ENCODE measurements at places on chromosomes 12 and 14.
A peak's percentile ranks its signal among the peaks of the same experiment; 100 is the strongest.

- DNase-seq: no peak
Measured at GRCh38 chr14:69985463-69985862, 106.2 kb downstream of the SMOC1 start.

- DNase-seq: no peak
Measured at GRCh38 chr12:45138609-45139008, 77.3 kb upstream of the ANO6 start.

GRCh38 chr12:95339086-95339788, 121.6 kb downstream of the VEZT start:
- DNase-seq: no peak

DNA sequence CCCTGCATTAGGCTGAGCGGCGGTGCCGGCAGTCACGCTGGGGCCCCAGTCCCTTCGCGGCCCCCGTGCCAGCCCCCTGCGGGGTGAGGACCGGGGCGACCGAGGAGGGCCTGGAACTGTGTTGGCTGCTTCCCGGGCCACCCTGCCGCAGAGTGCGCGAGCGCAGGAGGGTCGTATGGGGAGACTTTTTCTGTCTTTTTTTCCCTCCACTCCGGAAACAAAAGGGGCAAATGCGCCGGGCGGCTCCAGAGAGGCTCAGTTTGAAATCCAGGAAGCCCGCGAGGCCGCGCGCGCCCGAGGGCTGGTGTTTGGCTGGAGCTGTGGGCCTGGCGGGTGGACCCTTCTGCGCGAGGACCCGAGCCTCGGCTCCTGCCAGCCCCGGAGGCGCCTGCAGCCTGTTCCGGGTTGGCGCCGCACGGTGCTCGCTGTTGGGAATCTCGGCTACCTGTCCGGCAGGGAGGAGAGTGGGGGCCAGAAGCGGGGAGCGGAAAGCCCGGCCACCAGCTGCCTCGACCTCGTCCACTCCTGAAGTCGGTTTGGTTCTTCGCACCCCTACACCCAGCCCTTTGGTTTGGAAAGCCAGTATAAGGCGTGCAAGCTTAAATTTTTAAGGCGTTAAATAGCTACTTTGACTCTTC, 638 bp downstream of the PLEKHG3 start:
- peak; percentile 45 for DNase-seq

GRCh38 chr12:24688601-24689000, 260.3 kb downstream of the BCAT1 start:
- no peak for DNase-seq

- no peak for DNase-seq
Measured at GRCh38 chr14:37247791-37248461, 50.2 kb downstream of the MIPOL1 start.

GRCh38 chr12:113061061-113061694, 4.6 kb downstream of the DTX1 start:
- DNase-seq: no peak

DNA sequence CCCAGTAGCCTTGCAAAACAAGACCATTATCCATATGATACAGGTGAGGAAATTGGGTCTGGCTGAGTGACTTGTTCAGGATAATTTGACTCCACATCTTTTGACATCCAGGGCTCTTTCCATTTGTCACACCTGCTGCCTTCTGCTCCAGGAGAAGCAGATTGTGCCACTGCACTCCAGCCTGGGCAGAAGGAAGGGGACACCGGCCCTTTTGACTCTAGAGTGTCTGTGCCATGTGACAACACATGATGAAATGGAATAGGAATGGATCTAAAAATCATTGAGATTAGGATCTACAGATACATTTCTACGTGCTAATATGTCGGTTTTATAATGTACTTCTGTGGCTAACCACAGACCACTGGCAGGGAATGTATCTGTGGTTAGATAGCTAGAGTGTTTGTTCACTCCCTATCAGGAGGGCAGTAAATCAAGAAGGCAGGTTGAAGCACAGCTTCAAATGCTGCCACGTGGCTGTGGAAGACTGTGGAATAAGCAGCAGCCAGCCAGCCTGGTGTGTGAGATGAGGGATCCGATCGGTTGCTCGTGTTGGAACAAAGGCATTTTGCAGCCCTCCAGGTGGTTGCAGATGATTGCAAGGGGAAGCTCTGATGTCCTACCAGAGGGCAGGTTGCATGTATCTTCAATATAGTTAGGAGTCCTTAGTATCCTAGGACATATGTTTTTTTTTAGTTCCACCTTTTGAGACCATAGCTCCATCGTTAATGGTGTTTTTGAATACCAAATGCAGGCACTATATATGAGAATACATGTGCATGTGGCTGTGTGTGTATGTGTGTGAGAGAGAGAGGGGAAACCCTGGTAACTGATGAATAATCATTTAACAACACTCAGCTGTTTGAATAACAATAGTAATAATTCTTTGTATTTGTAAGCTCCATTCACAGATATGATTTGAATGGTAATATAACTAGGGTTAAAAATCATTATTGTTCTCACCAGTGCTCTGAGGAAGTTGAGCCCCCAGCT, 28.6 kb downstream of the EML1 start:
- DNase-seq: no peak

- no peak for DNase-seq
Measured at GRCh38 chr12:51071663-51072062, 11.7 kb downstream of the CSRNP2 start.

- no peak for DNase-seq
Measured at GRCh38 chr12:12792421-12792820, 7.0 kb downstream of the APOLD1 start.

- DNase-seq: no peak
Measured at GRCh38 chr12:13744561-13744960, 236.8 kb downstream of the GRIN2B start.

DNA sequence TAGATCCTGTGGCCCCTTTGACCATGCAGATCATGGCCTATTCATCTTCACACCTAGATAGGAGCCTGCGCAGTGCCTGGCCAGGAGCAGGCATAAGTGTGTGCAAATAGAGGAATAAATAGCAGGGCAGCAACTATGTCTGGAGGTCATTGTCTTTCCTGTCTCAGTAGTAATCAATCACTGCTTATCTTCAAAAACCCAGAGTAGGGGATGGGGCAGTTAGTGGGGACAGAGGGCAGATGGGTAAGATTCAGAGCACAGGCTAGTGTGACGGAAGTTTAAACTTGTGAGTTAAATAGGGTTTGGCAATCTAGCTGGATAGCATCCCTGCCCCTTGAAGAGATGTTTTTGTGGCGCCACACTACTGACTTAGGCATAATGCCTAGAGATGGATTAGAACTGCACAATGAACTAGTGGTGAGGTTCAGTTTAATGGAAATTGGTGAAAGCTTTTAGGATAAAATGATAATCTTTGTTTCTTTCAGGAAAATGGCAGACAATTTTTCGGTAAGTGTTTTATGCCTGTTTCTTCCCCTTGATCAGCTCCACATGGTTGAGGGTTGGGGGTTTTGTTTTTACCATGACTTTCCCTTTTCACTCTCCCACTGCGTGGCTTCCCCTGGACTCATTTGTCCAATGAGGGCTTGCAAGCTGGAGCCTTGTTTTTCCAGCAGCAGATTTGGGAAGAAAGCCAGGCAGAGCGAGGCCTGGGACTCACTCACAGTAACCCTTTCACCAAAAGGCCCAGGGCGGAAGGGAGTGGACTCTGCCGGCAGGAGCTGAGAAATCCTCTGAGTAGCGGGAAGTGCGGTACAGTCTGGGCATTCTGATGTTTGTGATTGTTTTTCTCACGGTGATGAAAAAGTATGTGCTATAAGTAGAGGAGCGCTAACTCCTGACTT, 8.1 kb downstream of the LGALS3 start:
- DNase-seq: peak; percentile 91

DNA sequence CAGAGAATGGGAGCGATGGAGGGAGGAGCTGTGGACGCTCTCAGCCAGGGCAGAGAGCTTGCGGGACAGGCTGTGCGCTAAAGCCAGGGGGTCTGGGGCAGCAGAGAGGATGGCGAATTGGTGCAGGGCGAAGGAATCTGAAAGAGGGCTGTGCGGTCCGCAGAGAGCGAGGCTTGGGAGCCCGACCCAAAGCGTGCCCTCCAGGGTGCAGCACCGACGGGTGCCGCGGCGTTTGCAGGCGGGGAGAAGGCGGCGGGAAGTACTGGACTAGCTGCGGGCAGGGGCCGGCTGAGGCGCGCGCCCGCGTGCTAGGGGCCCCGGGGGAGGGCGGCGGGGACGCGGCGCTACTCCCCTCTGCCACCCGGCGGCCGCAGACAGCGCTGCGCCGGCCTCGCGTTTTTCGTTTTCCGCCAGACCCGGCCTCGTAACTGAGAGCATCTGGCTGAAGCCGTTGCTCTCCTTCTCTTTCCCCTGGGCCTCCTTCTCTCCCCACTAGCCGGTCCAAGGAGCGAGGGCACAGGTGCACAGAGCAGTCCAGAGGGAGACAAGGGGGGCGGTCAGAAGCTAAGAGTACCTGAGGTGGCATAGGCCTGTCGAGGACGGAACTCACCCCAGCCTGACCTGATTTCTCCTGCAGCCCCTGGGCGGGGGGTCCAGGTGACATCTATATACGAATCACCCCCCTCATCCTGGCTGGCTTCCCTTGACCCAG, 24.9 kb downstream of the SLC6A12 start:
- peak; percentile 70 for DNase-seq

DNA sequence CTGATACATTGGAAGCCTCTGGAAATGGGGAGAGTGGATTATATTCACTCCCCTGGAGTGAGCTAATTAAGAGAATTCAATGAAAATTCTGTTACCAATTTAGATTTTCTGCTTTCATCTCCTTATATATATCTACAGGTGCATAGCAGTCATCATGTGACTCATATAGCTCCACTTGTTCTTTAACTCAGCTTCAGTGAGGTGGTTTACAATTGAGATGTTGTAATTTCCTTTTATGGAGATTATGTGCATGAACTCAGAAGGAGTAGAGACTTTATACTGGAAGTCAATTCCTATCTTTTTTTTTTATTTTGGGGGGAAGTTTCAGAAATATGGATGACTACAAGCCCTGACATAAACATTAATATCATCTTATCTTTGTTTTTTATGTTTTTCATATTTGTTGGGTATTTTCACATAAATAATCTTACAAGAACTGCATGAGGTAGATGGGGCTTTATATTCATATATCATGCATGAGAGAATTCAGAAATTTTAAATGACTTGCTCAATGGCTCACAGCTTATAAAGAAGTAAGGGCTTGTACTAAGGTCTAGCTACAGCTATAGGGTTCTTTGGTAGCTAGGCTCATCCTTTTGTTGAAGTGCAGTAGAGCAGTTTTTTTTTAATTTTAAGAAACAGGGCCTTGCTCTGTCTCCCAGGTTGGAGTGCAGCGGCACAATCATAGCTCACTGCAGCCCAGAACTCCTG, 92.3 kb upstream of the SCAF11 start:
- no peak for DNase-seq

DNA sequence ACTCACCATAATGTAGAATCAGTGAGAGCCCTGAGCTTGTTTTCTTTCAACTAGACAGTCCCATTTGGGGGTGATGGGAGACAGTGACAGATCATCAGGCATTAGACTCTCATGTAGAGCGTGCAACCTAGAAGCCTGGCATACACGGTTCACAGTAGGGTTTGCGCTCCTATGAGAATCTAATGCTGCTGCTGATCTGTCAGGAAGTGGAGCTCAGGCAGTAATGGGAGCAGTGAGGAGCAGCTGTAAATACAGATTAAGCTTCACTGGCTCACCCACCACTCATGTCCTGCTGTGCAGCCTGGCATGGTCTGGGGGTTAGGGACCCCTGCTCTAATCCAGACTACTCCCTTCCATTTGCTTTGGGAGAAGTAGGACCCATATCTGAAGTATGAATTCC, 55.6 kb downstream of the FNTB start:
- no peak for DNase-seq

DNA sequence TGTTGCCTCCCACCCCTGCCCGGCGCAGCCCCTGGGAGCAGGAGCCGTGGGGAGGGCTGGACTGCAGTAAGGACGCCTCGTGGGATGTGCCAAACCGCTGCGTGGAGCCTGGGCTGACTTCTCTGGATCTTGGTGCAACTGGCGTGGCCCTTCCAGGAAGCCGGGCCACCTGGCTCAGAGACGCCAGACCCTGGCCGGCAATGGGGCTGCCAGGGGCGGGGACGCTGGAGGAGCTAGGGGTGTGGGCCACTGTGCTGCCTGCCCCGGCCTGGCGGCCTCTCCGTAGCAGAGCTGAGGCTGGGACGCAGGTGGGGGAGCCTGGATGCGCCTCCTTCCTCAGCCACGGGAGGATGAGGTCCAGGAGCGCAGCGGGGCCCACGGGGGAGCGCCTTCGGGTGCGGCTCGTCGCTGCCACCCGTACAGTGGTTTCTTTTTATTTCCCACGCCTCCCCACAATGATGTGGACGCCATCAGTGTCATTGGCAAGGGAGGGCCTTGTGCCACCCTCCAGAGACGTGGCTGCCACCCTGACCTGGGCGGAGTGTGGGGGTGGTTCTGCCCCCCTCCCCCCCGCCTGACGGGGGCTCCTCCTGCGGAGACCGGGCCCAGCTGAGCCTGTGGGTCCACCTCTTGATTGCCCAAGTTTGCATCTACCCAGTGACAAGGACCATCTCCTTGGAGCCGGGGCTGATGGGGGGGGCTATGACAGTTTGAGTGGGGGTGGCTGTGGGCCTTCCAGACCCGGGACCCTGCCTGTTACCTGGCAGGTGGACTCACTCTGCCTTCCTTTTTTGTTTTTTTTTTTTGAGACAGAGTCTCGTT, 11.3 kb downstream of the DDX51 start:
- no peak for DNase-seq

- peak; percentile 88 for DNase-seq
Measured at GRCh38 chr14:22570132-22570949, 18.7 kb downstream of the DAD1 start.

DNA sequence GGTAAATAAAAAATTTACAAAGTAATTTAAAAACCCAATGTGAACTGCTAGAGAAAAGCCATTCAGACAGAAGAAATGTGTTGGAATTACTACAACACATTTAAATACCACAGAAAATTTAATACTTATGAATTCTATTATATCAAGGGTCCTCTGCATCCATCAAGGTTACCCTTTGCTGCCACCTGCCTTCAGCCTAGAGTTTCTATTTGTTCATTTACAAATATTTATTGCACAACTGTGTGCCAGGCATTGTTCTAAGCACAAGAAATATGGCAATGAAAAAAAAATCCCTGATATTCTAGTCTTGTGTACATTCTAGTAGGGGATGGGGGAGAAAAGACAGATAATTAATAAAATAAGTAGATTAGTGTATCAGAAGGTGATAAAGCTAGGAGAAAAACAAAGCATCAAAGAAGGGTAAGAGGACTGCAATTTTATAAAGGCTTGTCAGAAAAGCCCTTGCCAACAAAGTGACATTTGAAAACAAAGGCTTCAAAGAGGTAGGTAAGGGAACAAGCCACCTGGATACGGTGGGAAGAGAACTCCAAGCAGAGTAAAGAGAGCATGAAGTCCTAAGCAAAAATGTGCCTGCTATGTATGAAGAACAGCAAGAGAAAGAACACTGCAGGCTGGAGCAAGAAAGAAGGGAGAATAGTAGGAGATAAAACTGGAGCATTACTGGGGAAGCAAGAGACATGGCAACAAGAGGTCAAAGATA, 59.1 kb upstream of the SLC6A13 start:
- DNase-seq: no peak

- DNase-seq: peak; percentile 26
Measured at GRCh38 chr12:96034621-96035282, 635 bp downstream of the LTA4H start.

DNA sequence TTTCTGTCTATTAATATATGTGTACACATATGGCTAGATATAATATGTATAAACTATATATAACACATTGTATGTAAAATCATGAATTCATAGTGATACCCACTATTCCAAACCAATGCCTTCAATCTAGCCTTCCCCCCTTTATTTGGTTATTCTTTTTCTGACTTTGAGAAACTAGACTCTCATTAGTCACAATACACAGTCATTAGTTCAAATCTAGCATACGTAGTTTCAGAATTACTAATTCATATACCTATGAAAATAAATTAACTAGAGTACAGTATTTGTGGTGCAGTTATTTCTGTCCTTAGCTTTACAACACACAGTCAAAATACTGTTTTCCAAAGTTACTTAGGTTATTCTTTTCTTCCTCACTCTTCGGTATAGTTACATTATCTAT, 268.2 kb downstream of the DPF3 start:
- no peak for DNase-seq

All from muscle of arm (tissue), 14 donors.